Activated naive CD4-positive, alpha-beta T cell treated with anti-CD3 and anti-CD28 coated beads, Interleukin-2, amount 10 ng/mL, durations not matched to agents 7 days and 5 days (primary cell): ENCODE measurements at places on chromosomes 1 and 21.
A peak's percentile ranks its signal among the peaks of the same experiment; 100 is the strongest.

- H3K27me3 ChIP-seq = no peaks in the 10 kb centered on the region
- no peak for DNase-seq
- H3K36me3 ChIP-seq = no peaks in the 10 kb centered on the region
- no peak overlapping the region for H3K27ac ChIP-seq
Measured at GRCh38 chr1:56095696-56096665, 483.4 kb downstream of the PLPP3 start.

- no peaks in the 10 kb centered on the region for H3K36me3 ChIP-seq
- H3K27me3 ChIP-seq = no peaks in the 10 kb centered on the region
- H3K4me1 ChIP-seq = peaks cover 51% of the 10 kb centered on the region
- no peak overlapping the region for H3K27ac ChIP-seq
Measured at GRCh38 chr1:41811051-41811795, 107.5 kb downstream of the HIVEP3 start.

DNA sequence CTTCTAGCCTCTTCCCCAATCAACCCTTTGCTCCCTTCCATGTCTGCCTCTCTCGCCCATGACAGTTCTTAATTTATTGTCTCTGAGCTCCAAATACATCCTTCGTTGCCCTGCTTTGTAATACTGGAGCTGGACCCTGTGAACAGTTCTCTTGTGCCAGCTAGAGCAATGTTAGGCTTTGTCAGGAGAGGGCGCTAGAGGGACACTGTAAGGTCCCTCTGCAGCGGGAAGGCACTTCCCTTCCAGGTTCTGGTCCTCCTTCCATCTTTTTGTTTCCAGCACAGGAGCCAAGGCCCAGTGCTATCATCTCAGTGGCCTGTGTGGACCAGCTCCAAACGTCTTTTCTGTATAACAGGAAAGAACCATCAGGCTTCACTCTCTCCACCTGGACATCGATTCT is 95.9 kb downstream of the PTPRU start:
- no peaks in the 10 kb centered on the region for H3K36me3 ChIP-seq
- no peak overlapping the region for H3K27ac ChIP-seq
- no peak overlapping the region for H3K4me3 ChIP-seq

DNA sequence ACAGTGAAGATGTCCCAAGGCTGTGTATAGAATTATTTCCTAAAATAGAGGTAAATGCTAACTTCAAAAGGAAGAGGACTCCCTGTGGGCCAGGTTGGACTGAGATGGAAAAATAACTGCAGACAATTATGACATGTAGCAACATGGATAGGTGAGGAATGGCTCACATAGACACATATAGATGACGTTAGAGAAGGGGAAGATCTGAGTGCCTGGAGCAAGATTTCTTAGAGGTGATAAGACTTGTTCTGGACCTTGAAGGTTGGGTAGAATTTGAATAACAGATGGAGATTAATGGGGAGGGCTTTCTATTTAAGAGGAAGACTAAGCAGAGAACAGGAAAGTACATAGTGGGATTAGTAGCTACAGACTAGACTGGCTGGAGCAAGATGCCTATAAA is 76.9 kb downstream of the C1orf21 start:
- H3K27ac ChIP-seq = no peak overlapping the region
- no peaks in the 10 kb centered on the region for H3K4me1 ChIP-seq
- no peak for DNase-seq
- no peaks in the 10 kb centered on the region for H3K36me3 ChIP-seq
- peaks cover 3% of the 10 kb centered on the region for H3K27me3 ChIP-seq

DNA sequence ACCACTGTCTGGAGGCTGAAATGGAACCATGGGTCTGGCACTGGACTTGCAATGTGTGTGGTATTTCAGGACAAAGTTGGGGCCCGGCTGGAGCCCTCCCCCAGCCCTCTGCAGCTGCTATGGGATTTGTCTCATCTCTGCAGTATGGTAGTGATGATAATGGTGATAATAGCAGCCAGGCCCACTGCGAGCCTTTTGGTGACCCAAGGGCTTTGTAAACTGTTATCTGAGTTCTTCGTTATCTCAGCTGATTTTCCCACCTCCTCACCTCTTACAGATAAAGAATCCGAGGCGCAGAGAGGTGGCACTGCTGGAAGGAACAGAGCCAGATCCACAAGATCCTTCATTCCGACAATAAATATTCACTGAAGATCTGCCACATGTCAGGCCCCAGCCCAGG is 11.7 kb upstream of the WNT4 start:
- no peak overlapping the region for H3K27ac ChIP-seq
- no peak overlapping the region for H3K4me3 ChIP-seq
- no peaks in the 10 kb centered on the region for H3K36me3 ChIP-seq
- H3K4me1 ChIP-seq = no peaks in the 10 kb centered on the region

DNA sequence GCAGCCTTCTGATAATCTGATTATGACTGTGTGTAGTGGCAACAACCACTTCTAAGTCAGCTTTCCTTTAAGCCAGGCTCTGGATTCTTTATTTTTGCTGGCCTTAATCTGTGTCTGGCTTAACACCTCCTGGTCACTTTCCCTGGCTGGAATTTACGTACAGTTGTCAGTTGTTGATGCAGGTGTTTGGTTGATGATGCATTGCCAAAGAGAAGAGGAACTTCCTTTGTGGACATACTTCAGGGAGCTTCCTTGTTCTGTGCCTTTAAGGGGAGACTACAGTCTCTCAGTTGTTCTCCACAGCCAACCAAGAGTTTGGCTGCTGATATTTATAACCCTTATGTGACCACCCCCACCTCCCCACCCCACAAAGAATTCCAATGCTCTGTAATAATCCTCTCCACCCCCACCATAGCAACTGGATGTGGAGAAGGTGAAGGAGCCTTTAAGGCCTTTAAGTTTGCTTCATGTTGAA is 96.0 kb upstream of the BMP8A start:
- H3K36me3 ChIP-seq = peaks cover 38% of the 10 kb centered on the region
- peaks cover 79% of the 10 kb centered on the region for H3K4me1 ChIP-seq
- no peak for DNase-seq
- H3K27ac ChIP-seq = no peak overlapping the region
- H3K4me3 ChIP-seq = no peak overlapping the region

DNA sequence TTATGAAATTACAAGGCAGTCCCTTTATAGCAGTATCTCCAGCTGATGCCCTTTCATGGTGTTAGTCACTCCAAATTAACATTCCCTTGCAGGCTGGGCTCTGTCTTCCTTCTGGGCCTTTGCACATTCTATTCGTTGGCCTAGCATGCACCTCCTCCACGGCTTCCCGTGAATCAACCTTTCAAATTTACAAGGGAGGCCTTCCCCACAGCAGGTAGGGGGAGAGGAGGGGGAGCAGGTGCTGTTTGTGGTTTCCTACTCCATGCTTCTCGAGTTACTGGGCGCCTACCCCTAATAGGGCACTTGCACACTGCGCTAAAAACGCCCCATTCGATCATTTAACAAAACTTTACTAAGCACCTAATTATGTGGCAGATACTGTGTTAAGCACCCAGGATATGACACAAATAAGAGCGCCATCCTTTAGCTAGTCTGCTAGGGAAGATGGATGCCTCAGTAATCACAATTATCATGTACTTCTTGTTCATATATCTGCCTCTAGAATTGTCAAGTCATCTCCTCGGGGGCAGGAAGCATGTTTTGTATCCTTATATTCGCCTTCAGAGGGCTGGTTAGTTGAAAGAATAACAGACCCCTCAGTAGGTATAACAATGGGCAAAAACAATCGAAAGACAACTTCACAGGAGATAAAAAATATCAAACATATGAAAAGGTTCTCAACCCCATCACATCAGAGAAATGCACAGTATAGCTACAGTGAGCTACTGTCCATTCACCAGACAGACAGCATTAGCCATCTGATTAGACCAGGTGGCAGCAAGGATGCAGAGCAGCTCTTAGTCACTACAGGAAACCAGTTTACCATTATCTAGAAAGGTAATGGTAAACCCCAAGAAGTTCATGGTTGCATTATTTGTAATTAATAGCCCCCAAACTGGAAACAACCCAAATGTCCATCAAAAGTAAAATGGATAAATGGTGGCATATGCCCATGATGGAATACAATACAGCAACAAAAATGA is 1.7 kb upstream of the ADAR start:
- peak; percentile 75 for DNase-seq
- H3K27ac ChIP-seq = peak overlapping the region; percentile 96
- H3K4me1 ChIP-seq = peaks cover 69% of the 10 kb centered on the region
- no peaks in the 10 kb centered on the region for H3K27me3 ChIP-seq

GRCh38 chr1:34126486-34126885 is 38.5 kb downstream of the CSMD2 start:
- DNase-seq = no peak
- H3K27me3 ChIP-seq = no peaks in the 10 kb centered on the region
- H3K27ac ChIP-seq = no peak overlapping the region
- no peaks in the 10 kb centered on the region for H3K36me3 ChIP-seq

- DNase-seq = peak; percentile 55
- peak overlapping the region; percentile 44 for H3K4me3 ChIP-seq
- peaks cover 15% of the 10 kb centered on the region for H3K27me3 ChIP-seq
- peaks cover 22% of the 10 kb centered on the region for H3K4me1 ChIP-seq
Measured at GRCh38 chr21:43645136-43645891, 14.0 kb downstream of the HSF2BP start.

DNA sequence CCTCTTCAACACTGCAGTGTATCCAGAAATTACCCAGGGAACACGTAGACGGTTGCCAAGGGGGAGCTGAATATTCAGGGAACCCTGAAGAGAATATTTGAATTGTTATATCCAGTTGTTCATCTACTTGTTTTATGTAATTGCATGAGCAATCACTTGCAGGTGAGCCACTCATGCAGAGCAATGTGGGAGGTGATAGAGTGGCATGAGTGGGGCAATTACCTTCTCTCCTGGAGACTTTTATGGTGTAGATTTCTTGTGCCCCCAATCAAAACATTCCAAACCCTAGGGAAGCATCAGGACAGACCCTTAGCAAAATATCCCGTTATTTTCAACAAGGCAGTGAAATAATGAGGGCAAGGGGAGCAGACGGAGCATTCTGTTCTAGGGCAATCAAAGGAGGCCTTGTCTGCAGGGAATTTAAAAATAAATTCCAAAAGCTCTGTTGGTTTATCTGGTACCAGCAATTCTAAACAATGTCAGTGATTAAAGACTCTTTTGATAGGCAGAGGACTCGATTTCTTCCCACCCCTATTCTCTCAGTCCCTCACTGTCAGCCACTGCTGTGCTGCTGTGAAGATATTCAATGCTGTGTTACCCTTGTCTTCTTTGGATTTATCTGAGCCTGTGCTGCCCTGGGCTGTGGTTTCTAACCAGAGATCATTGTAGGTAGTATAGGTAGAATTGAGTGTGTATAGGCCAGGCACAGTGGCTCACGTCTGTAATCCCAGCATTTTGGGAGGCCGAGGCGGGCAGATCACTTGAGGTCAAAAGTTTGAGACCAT is 180.2 kb upstream of the MAP1LC3C start:
- no peaks in the 10 kb centered on the region for H3K36me3 ChIP-seq
- H3K4me1 ChIP-seq = no peaks in the 10 kb centered on the region
- no peak for DNase-seq
- no peak overlapping the region for H3K27ac ChIP-seq
- no peaks in the 10 kb centered on the region for H3K27me3 ChIP-seq

GRCh38 chr1:110756506-110756905 is 81.8 kb upstream of the KCNA3 start:
- H3K27ac ChIP-seq = no peak overlapping the region
- no peak overlapping the region for H3K4me3 ChIP-seq
- no peak for DNase-seq

GRCh38 chr1:116254776-116255175 is 118.3 kb upstream of the ATP1A1 start:
- peaks cover 1% of the 10 kb centered on the region for H3K36me3 ChIP-seq
- no peak overlapping the region for H3K27ac ChIP-seq
- no peak overlapping the region for H3K4me3 ChIP-seq
- no peaks in the 10 kb centered on the region for H3K27me3 ChIP-seq
- peaks cover 19% of the 10 kb centered on the region for H3K4me1 ChIP-seq

DNA sequence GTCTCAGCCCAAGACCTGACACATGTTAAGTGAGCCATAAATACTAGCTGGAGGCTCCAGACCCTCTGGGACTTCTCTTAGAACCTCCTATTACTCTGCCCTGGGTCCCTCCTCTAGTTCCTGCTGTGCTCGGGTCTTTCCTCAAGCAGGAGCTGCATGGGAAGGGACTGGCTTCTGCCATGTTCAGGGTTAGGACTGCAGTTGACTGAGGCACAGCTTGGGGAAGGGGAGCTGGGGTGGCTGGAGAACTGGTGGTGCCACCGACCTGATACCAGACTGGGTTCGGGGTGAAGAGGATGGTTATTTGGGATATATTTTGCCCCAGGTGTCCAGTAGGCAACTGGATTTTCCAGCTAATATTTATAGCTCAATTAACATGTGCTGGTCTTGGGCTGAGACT is 15.7 kb downstream of the HYI start:
- H3K4me1 ChIP-seq = peaks cover 5% of the 10 kb centered on the region
- H3K27ac ChIP-seq = no peak overlapping the region
- H3K27me3 ChIP-seq = no peaks in the 10 kb centered on the region
- peaks cover 31% of the 10 kb centered on the region for H3K36me3 ChIP-seq
- no peak overlapping the region for H3K4me3 ChIP-seq

GRCh38 chr1:207873055-207873890 is 37.7 kb downstream of the CD34 start:
- peak; percentile 57 for DNase-seq
- H3K36me3 ChIP-seq = peaks cover 1% of the 10 kb centered on the region
- peak overlapping the region; percentile 55 for H3K4me3 ChIP-seq
- H3K4me1 ChIP-seq = peaks cover 67% of the 10 kb centered on the region

GRCh38 chr1:15258833-15259621 is 12.0 kb downstream of the FHAD1 start:
- H3K27me3 ChIP-seq = peaks cover 78% of the 10 kb centered on the region
- H3K36me3 ChIP-seq = no peaks in the 10 kb centered on the region
- H3K4me1 ChIP-seq = peaks cover 22% of the 10 kb centered on the region
- H3K27ac ChIP-seq = no peak overlapping the region
- no peak overlapping the region for H3K4me3 ChIP-seq

GRCh38 chr1:10328180-10328963 is 70.5 kb upstream of the PGD start:
- no peak for DNase-seq
- no peaks in the 10 kb centered on the region for H3K4me1 ChIP-seq
- no peak overlapping the region for H3K27ac ChIP-seq
- no peak overlapping the region for H3K4me3 ChIP-seq
- H3K36me3 ChIP-seq = peaks cover 2% of the 10 kb centered on the region

GRCh38 chr1:223707256-223708000 is 4.9 kb upstream of the CAPN2 start:
- no peak overlapping the region for H3K27ac ChIP-seq
- peaks cover 25% of the 10 kb centered on the region for H3K4me1 ChIP-seq
- peaks cover 35% of the 10 kb centered on the region for H3K27me3 ChIP-seq

DNA sequence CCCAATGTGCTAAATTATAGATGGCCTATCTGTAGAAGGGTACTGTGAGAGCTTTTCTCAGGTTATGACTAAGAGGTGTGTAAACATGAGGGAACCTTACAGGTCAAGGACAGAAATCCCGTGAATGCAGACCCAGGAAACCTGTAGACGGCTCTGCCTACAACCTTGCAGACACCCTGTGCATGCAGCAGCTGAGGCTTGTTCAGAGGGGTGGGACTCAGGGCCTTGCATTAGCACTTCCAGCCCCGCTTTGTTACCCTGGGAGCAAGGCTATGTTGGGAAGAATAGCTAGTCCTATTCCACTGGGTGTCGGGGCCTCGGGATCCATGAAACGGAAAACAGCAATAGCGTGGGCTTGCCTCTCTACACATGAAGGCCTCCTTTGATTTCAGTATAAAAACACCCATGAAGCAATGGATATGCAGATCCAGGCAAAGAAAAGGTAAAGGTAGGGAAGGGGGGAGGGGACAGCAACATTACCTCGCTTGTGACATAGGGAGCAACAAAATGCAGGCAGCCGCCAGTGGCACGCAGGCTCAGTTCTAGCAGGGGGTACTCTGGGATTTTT is 9.5 kb upstream of the NDUFS5 start:
- H3K4me1 ChIP-seq = no peaks in the 10 kb centered on the region
- H3K27ac ChIP-seq = no peak overlapping the region
- H3K4me3 ChIP-seq = no peak overlapping the region
